COR-L47 (cell line): ENCODE measurements at places on chromosomes 7 and 10.

DNA sequence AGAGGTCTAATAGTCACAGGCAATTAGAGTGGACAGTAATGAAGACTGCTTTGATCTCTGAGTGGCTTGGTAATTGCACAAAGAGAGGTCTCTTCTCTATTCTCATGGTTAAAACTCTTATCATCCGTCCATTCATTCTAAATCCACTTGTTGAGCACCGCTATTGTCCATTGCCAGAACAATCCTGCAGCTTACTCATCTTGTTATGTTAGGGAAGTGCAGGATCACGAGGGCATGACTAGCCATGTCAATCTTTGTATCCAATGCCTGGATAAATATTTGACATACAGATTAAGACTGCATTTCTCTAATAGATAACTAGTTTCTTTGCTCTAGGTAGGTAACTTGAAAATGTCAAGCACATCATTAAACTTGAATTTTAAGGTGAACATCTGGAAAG, 14.9 kb downstream of the SFTPD start:
- no peak for DNase-seq

- DNase-seq: peak; percentile 38
Measured at GRCh38 chr7:87886875-87887274, 10.6 kb downstream of the DBF4 start.

DNA sequence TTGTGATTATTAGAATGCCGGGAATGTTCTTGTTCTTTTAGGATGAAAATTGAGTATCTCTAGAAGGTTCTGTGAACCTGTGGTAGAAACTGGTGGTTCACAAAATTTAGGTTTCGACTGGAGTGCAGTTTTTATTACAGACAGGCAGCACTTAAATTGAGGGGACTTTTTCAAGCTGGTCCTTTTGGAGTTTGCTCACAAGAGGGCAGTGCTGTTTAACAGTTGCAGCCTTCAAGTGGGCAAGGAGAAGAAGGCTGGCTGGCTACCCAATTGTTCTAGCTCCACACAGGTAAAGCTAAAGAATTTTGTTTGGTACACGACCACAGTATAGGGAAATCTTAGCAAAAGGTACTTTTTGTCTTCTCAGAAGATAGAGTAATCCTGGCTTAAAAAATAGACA, 233.6 kb downstream of the SNX13 start:
- peak; percentile 57 for DNase-seq

- peak; percentile 3 for DNase-seq
Measured at GRCh38 chr7:89623018-89623672, 531.1 kb upstream of the STEAP1 start.

DNA sequence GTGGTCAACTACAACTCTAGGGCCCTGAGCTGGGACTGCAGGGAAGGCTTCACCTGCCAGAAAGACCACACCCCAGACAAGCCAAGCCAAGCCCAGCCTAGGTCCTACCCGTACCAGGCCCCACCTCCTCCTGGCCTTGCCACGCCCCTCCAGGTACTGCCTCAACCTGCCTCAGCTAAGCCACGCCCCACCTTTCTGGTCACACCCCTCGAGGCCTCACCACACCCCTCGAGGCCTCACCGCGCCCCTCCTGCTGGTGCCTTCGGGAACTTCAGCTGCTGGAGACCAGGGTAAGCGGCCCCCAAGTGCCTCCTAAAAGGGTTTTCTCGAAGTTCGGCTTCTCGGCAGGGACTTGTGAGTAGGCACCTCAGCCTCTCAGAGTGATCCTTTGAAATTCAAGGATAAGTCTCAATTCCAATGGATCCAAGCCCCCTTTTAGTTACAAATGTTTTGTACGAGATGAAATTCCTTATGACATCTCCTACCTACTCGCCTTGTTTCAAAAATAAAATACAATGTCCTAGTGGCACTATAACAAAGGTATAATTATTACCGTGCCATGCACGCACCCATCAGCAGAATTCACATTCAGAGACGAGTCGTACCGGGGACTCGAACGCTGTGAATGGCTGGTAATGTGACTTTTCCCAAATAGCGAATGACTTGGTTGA, 171.2 kb downstream of the ARHGAP21 start:
- no peak for DNase-seq

- DNase-seq: peak; percentile 30
Measured at GRCh38 chr7:75756991-75757676, 14.9 kb downstream of the CCL26 start.

DNA sequence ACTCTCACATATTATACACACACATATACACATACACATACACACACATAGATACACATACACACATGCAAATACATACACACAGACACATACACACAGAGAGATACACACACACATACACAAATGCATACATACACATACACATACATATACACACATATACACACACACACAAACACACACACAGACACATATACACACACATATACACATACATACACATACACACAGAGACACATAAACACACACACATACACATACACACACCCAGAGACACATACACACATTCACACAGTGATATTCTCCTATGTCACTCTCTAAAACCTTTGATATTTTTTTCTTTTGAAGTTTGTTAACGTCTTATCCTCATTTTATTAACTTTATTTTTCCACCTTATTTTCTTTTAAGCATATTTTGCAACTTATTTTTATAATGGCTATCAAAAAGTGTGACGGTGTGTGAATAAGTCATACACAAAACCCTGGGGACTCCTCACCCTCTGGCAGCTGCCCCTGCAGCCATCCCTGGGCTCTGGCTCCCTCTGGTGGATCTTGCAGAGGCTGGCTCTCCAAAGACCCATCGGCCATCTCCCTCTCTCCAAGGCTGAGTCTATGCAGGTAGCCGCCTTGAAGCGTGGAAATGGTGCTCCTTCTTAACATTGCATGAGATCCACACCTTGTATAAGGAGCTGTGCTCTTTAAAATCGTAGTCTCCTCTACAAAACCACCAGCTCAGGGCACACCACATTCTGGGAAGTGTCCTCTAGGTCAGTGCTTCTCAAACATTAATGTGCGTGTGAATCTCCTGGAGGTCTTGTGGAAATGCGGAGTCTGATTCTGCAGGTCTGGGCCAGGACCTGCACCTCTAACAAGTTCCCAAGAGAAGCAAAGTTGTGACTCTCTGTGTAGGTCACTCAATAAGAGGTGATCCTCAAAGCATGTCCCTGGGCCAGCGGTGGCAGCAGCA, 4.1 kb upstream of the C10orf120 start:
- peak; percentile 18 for DNase-seq
